ENCODE measurements at places on chromosomes 11 and 22. TPM values are rescaled to one million over a fixed set of nuclear protein-coding genes. Genes with fewer than 3 reads are reported as not detected.
A peak's percentile ranks its signal among the peaks of the same experiment; 100 is the strongest.

DNA sequence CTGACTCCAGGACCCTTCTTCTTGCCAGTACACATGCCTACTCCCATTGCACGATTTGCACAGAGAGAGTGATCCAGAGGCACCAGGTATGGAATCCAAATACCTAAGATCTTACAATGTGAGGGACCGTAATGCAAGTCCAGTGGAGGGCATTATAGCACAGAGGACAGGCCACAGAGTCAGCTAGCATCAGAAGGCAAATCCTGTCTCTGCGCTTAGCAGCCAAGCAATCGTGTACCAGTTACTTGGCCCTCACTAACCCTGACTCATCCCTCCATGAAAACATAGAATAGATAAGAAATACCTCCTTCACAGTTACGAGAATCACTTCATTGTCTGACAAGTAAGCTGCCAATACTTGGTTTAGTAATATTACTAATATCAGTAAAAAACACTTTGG, 69.7 kb upstream of the SLC6A5 start:
- DNase-seq: no peak

The ST3GAL4 gene
- total RNA-seq: 37.7 TPM

- no peak for DNase-seq
Observed at GRCh38 chr11:94785509-94785908, 17.4 kb downstream of the AMOTL1 start.

The TEX54 gene
- total RNA-seq: not detected

GRCh38 chr22:35023692-35024363, 42.1 kb upstream of the ISX start:
- DNase-seq: peak; percentile 38

The EIF4G2 gene
- 309 TPM for total RNA-seq

The GGTLC2 gene
- not detected for total RNA-seq

DNA sequence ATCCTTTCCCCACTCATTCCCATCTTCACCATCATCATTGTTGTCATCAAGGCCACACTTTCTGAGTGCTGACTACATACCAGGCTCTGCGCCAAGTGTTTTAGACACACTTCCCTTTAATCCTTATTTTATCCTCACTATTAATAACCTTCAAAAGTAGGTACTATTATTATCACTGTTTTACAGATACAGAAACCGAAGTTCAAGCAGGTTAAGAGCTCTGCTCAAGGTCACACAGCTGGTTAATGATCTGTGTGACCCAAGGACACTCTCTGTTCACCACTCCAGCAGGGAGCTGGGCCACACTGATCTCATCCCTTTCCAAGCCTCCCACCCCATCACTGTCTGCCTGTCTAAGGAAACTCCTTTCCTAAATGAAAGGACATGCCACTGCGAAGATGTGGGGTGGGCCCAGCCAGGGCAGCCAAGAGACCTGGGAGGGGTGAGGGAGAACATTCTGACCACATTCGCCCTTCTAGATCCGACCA, 17.2 kb upstream of the TSKU start:
- no peak for DNase-seq

- no peak for DNase-seq
Observed at GRCh38 chr11:67434395-67434881, 3.0 kb downstream of the PTPRCAP start.

Data from hematopoietic multipotent progenitor cell (in vitro differentiated cells).